ENCODE measurements at places on chromosomes 5 and 9.
A peak's percentile ranks its signal among the peaks of the same experiment; 100 is the strongest.

DNA sequence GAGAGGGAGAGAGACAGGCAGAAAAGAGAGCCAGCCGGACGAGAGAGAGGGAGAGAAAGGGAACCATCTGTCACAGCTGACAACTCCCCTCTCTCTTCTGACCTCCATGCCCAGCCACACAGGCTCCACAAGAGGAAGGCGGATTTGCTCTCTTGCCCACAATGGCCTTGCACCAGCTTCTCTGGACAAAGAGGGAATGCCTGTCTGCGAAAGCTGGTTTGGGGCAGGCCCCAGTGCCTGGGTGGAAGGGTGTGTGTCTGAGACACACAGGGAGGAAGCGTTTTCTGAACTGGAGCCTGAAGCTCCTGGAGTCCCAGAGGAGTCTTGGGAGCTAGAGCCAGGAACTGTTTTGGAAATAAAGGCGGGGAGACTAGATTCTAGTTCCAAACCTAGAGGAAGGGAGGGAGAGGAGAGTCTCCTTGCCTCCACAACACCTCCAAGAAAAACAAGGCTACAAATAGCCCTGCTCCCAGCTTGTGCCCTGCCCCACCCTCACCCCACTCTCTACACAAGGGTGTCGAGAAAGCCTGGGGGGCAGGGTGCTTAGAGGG is 12.5 kb downstream of the C1QTNF2 start:
- DNase-seq: no peak

- DNase-seq: no peak
Observed at GRCh38 chr9:100465761-100466160, 7.2 kb upstream of the TMEFF1 start.

GRCh38 chr5:112219000-112219399 is 200.1 kb downstream of the EPB41L4A start:
- no peak for DNase-seq

- DNase-seq: no peak
Observed at GRCh38 chr9:7454624-7455023, 345.0 kb downstream of the DMAC1 start.

DNA sequence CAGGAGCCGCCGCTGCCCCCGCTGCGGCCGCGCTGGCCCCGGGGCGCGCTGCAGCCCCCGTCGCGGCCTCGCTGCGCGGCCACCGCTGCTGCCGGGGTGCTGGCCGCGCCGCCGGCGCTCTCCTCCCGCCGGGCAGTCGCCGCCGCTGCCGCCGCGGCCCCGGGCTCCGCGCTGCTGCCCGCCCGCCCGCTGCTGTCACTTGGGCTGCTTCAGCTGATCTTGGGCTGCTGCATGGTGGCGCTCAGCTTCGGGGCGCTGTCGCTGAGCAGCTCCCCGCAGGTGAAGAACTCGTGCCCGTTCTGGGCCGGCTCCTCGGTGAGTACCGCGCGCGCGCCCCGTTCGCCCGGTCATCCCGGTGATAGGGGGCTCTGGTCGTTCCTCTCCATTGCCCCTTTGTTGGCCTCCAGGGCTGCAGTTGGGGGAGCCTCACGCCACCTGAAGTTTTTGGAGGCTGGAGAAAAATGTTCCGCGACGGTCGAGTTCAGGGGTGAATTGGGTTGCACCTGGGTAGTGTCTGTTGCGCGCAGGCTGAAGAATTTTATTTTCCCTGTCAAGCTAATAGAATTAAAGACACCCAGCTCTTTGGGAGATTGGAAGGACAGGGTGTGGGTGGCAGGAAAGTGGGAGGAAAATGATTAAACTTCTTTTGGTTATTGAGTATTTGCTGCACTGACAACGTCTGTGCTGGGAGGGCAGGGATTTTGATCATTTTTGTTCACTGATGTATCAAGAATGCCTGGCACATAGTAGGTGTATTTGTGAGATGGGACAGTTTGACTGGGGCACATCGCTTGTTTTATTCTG is 596 bp downstream of the ENTREP1 start:
- DNase-seq: peak; percentile 5

- no peak for DNase-seq
Observed at GRCh38 chr9:91781906-91782305, 168.1 kb downstream of the ROR2 start.

DNA sequence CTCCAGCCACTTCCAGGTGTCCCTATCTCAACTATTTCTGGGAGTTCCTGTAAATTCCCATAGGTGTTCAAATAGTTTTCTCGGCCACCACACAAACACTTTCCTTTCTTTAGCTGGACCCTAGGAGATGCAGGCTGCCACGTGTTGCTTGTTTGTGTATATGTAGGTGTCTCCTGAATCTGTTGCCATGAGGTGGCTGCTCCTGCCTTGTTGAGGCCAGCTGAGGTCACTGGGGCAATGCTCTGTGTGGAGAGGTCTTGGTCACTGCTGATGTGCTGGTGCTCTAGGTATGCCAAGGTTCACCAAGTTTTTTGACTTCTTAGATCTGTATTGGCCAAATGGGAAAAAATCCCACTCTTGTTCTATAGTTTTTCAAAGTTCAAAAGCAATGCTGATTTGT is 132.5 kb upstream of the CHD1 start:
- DNase-seq: no peak

DNA sequence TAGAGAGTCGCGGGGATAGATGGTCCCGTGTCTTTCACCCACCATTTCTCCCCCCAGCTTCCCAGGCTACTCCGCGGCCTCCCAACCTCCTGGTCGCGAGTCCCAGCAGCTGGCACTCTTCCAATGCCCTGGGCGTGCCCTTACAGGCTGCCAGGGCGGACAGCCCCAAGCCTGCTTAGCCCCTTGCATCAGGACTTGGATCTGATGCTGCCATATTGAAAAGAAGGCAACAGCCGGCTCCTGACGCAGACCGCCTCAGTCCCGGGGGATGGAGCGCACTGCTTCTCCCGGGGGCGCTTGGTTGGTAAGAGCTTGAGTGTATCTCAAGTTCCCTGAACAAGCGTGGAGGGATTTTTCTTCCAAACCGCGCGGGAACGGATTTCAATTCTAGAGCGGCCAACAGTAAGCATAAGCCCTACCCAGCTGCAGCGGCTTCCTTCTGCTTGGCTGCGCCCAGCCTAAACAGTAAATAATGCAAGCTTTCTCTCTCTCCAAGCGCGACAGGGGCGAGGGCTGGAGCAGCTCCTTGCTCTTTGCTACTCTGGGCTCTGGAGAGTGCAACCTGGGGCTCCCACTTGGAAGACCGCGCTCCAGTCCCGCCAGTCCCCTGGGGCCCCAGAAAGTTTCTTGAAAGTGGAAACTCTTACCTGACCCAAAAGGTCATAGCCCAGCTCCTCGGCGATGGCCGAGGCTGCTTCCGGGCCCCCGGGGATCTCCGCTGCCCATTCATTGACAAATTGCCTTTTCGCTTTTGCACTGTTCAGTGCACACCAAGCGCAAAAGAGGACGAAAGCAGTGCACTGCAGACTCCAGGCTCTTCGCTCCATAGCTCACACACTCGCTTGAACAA is 607 bp downstream of the PCSK1 start:
- DNase-seq: no peak

- no peak for DNase-seq
Observed at GRCh38 chr5:61306531-61307131, 25.4 kb upstream of the ZSWIM6 start.

DNA sequence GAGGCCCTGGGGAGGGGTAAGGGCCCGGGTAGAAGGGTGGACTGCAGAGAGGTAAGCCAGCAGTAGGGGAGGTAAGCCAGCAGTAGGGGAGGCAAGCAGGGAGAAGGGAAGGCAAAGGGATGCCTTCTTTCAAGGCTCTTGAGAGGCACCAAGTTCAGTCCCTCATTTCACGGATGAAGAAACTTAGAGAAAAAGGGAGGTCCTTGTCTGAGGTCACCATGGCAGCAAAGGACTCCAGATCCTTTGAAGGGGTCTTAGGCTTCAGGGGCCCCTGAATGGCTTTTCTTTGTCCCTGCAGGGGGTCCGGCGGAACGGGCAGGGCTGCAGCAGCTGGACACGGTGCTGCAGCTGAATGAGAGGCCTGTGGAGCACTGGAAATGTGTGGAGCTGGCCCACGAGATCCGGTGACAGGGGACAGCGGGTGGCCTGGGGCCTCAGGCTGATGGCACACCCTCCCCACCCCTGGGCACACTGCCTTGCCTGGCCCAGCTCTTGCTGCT is 42.6 kb downstream of the RGS3 start:
- no peak for DNase-seq

DNA sequence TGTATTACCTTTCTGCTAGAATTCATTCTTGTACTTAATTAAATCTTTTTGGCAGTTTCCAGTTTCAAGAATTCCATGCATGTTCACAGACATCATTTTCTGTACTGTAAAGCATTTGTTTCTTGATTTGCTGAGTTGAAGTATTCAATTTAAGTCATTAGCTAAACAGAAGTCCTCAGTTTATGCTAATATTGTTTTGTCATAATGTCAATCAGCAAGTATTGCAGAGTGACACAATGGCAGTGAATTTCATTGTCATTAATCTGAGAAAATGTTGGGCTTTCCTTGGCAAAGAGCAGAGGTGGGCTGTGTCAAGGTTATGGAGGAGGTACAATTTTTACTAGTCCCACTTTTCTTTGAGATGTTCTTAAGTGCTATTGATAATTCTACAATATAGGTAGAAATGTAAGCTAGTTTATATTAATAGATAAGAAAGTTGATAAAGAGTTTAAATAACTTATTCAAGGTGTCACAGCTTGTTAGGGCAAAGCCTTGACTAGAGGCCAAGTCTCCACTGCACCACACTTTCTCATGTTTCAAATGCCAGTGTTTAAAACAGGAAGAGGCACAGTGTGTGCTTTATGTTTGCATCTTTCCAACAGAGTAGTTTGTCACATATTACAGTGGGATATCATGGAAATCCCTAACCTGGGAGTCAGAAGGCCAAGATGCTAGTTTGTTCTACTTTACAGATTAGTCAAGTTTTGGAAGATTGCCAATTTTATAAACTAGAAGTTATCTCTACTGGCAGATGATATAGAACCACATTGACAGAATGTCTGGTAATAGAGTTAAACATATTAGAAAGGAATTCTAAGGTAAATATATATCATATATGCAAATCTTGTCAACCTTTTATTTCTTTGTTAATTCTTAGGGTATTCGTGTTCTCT is 56.3 kb downstream of the SLF1 start:
- DNase-seq: no peak

GRCh38 chr5:62168506-62169281 is 137.3 kb upstream of the KIF2A start:
- no peak for DNase-seq

- DNase-seq: no peak
Observed at GRCh38 chr9:88108779-88109178, 29.5 kb downstream of the SPATA31C2 start.

DNA sequence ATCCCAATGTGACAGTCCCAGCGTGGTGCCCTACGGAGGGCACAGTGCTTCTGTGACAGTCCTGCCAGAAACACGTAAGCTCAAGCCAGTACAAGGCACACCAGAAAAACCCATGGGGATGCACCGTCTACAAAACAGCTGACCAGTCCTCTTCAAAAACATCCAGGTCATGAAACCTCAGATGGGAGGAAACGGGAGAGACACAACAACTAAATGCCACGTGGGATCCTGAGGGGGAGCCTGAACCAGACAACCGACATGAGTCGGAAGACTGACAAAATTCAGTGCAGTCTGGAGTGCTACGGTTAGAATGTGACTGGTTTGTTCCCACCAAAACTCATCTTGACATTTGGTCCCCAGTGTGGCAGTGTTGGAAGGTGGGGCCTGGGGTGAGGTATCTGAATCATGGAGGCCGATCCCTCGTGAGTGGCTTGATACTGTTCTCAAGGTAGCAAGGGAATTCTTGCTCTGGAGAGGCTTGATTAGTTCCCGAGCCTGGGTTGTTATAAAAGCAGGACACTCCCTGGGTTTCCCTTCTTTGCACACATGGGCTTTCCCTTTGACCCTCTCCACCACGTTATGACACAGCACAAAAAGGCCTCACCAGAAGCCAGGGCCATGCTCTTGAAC is 55.4 kb downstream of the ADAMTS2 start:
- no peak for DNase-seq

DNA sequence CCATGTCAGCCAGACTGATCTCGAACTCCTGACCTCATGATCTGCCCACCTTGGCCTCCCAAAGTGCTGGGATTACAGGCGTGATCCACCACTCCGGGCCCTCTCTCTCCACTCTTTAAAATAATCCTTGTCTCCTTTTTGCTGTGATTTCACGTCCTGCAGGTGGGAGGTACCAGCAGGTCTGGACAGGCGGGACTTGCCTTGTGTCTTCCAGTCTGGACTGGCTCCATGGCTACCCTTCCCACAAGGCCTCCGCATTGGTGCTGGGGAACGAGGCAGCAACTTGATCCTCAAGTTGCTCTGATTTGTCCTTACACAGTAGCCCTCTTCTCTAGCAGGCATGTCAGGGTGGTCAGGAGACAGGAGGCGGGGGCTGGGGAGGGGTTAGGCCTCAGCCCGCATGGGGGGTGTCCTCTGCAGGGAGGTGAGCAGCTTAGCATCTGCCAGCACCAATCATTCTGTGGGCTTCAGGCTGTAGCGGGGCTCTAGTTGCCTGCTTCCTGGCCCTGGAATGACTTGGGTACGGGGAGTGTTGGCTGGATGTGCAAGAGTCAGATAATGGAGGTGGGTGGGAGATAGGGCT is 54.3 kb downstream of the TENT4A start:
- DNase-seq: no peak

DNA sequence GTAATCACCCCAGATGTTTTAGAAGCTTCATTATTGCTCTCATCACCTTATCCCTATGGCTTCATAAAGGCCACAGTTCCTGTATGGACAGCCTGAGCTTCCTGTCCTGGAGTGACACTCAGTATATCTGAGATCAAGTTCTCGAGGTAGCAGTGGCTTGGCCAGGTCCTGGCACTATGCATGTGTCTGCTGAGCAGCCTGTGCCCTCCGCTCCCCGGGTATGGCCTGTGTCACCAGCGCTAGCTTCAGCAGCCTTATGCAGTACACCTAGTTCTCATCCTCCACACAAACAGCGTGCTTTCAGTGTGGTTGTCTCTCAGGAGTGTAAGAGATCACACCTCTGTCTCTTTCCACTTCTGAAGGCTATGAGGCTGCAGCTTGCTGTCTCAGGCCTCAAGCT is 514.7 kb downstream of the DIRAS2 start:
- no peak for DNase-seq

GRCh38 chr5:109155625-109156024 is 254.1 kb downstream of the PJA2 start:
- DNase-seq: no peak

GRCh38 chr9:87890837-87891236 is 8.2 kb downstream of the SPATA31E1 start:
- DNase-seq: no peak

GRCh38 chr9:120659209-120659608 is 55.1 kb downstream of the MEGF9 start:
- no peak for DNase-seq

DNA sequence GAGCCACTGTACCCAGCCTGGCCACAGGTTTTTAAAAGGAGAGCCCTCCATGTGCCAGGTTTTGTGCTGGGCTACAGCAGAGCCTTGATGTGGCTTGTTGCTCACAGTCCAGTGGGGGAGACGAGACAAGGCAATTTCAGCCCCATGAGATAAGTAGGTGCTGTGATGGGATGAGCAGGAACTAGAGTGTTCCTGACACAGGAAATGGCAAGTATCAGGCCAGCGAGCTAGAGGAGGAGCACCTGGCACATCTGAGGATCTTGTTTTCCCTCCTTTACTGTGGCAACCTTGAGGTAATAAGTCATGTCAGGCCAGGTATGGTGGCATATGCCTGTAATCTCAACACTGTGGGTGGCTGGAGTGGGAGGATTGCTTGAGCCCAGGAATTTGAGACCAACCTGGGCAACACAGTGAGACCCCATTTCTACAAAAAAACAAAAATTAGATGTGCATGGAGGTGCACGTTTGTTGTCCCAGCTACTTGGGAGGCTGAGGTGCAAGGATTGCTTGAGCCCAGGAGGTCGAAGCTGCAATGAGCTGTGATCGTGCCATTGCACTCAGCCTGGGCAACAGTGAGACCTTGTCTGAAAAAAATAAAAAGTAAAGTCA is 3.8 kb upstream of the ZDHHC12 start:
- no peak for DNase-seq

Measured in HTR-8/SVneo (cell line).